ENCODE measurements at places on chromosomes 11 and 22. TPM values are rescaled to one million over a fixed set of nuclear protein-coding genes. Genes with fewer than 3 reads are reported as not detected.
A peak's percentile ranks its signal among the peaks of the same experiment; 100 is the strongest.

C1QTNF5 gene
- total RNA-seq = not detected

DNA sequence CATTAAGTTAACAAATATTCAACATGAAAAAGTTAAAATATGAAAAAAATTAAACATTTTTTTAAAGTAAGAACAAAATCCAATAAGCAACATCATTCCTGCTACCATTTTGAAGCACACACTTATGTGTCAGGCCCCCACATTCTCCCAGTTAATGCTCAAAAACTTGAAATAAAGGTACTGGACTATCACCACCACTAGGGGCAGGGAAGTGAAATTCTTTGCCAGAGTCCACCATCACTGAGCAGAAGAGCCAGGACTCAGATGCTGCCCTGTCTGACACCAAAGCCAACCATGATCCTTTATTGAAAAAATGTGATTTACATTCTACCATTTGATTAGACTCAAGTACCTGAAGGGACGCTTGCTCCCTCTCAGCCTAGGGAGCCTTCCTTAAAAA, 39.1 kb downstream of the PITPNB start:
- DNase-seq = peak; percentile 27

GRCh38 chr11:78613378-78613813, 38.7 kb upstream of the NARS2 start:
- no peak for DNase-seq

NCR3LG1 gene
- total RNA-seq = 5.3 TPM

DNA sequence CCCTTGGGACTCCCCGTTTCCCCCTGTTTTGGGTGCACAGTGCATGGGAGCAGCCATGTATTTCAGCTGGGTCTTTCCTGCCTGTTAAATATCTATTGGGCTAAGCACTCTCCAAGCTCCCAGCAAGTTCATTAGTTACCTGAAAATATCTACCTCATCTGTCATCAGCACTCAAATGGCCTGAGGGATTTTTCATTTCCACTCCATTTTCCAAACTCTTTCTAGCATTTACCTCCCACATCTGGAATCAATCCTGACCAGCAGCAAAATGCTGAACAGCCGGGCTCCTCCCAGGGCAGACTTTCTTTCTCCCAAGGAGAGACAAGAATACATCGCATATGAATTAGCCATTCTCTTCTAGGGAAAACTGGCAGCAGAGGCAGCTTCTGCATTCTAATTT, 273.5 kb upstream of the MPPED2 start:
- DNase-seq = no peak

ACR gene
- not detected for total RNA-seq

DNA sequence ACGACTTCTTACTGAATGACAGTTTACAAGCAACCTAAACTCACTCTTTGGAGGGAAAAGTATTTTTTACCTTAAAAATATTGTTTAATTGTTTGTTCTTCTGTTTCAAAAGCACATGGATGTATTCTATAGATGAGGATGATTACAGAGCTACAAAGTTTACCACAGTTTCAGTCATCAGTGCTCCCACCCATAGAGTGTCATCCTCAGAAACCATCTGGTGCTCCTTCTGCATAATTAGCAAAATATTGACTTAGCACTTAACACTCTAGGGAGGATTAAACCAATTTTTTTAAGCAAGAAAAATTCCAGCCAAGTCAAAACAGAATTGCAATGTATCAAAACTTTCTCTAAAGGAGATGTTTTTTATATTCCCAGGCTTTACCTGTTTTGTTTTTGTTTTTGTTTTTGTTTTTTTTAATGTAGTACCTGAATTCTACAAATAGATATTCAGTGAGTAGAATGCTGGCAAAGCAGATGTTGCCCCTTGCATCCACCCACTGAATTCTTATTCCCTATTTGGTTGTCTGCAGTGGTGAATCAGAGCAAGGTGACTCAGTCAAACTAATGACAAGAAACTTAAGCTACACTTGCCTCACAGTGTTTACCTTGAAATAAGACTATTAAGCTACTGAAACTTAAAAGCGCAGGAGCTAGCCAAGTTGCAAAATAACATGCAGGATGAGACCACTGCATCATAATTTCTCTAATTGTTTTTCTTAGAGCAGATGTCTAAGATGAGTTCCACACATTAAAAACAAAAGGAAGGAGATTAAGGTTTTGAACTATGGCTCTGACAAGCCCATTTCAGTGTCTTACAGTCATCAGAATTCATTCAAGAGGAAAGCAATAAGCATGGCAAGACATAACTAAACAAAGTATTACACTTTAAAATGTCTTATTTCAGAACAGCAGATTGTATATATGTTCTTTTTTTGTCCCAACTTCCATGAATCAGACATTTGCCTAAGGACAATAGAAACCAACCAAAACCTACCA, 155.1 kb upstream of the SOX6 start:
- DNase-seq = peak; percentile 4

- peak; percentile 43 for DNase-seq
Measured at GRCh38 chr11:111586388-111586831, 15.8 kb upstream of the SIK2 start.

DNA sequence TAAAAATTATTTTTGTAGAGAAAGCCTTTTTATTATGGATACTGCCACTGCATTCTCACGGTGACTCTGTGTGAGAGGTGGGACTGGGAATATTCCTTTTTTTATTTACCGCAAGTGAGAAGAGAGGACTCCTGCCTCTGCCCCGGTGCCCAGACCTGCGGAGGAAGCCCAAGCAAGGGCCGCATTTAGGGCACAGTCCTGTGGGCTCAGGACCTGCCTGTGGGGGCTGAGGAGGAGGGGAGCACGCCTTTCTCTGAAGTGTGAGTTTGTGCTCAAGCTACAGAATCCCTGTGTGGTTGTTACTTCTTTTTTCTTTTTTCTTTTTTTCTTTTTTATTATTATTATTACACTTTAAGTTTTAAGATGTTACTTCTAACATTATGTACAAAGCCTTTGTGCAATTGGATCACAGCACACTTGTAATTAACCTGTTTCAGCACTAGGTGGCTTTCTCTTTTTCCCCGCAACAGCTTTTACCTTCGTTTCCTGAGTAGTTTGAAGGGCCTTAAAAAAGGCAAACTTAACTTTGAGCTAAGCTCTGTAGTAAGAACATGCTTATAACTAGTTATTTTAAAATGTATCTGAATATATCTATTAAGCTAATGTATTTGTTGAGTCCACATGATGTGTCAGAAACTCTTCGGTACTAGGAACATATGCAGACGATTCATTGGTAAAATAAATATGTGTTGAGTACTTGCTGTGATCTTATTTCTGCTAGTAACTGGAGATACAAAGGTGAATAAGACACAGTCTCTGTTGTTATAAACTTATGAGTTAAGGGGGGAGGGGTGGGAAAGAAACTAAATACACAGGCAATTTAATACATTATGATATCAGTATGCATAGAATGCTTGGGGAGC, 18.3 kb downstream of the AMOTL1 start:
- DNase-seq = peak; percentile 23

DNA sequence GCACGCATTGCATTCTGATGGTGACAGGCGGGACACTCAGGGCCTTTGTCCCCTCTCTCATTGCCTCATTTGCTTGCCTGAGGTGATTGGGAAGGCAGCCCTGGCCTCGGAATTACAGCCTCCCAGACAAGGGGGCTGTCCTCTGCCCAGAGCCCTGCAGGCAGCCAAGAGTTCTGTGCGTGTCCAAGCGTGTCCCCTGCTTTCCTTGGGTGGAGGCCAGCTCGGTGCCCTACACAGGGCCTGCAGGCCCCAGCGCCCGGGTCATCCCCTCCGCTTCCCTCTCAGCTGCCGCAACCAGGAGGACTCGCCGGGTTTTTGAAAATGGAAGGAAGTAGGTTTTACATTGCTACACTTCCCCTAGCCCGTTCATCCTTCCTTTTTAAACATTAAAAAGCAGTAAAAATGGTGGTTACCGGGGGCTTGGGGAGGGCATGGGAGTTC, 1.9 kb downstream of the GRAMD4 start:
- no peak for DNase-seq

MMP10 gene
- total RNA-seq = not detected

- DNase-seq = peak; percentile 27
Measured at GRCh38 chr22:35838855-35839576, 121.3 kb downstream of the APOL5 start.

DNA sequence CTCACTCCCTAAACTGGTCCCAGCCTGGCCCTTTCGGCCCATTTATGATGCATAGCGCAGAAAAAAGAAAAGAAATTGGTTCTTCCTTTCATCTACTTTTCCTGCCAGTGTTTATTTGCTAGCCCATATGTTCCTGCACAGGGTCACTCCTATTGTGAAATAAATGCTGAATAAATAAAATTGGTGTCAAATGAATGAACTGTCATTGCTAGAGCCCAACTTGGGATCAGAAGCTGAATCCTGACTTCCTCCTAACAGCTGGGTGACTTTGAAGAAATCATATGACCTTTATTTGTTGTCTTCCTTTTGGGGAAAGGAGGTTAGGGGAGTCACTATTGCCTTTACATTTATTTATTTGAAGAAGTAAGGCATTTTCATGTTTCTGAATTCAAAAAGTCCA, 92.0 kb downstream of the PRR5L start:
- DNase-seq = no peak

- no peak for DNase-seq
Measured at GRCh38 chr11:116640641-116641402, 132.0 kb downstream of the BUD13 start.

OR4A16 gene
- total RNA-seq = not detected

- no peak for DNase-seq
Measured at GRCh38 chr11:27452147-27452546, 20.4 kb downstream of the LGR4 start.

DNA sequence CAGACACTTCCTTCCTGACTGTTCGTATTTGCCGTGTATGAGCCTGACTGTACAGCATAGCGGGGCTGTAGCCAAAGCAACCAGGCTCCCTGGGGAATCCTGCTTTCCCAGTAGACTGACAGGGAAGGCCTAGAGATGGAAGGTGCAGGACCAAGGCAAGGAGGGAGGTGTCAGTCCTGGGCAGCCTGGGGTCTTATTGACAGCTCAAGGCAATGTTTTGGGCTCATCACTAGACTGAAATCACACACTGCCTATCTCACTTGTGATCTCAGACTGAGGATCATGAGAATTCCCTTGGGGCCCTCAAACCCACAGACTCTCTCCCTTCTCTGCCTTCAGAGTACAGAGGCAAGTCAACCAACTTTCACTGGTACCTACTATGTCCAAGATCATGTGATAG, 346.8 kb upstream of the NARS2 start:
- no peak for DNase-seq

DNA sequence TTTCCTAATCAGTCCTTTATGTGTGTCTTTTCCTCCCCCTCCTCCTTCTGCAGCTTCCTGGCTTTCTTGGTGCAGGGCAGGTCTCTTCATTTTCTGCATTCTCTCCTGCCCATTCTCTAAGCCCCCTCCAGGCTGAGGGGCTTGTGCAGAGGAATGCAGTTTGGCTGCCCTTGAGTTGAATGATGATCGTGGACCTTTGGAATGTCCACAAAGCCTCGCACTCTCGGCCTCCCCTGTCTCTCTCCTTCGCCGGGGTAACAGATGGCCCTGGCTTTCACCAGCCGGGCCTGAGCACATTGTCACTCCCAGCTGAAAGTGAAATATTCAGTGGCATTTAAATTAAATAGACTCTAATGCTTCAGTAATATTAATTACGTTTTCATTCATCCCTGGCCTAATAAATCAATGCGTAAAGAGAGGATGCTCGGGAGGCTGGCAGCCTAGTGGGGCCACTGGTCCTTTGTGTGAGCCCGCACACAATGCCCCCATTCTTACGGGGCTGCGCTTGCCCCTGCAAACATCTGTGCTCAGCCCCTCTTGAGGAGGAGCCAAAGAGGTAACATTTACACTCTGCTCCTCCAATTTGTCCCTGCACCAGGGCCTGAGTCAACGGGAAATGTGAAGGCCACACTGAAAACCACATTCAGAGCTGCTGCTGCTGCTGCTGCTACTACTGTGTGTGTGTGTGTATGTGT, 64.9 kb upstream of the PAX6 start:
- DNase-seq = no peak

EWSR1 gene
- total RNA-seq = 374 TPM

GRCh38 chr11:104094576-104094975, 58.1 kb downstream of the DDI1 start:
- no peak for DNase-seq

PRRG4 gene
- 22.9 TPM for total RNA-seq

CD81 gene
- total RNA-seq = 310 TPM

DNA sequence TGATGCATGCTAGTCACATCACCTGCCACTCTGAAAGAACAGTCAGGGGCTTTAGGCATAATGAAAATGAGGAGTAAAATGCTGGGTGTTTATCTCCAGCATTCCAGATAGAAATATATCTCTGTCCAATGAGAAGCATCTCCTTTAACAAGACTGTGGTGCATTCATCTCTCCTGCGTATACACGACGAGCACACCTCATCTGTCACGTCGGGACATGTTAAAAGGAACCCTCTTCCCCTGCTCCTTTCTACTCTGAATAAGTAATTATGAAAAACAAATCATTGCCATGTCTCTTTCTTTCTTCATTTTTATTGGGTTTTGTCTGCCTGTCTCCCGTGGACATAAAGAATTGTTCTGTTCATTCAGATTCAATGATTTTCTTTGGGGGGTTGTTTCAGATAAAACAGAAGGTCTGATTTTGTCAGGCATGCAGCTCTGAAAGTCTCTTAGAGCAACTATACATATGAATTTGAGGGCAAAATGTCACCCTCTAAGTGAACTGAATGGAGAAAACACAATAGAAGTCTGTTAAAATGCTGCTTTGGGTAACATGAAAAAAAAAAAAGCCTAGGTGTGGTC, 195.0 kb downstream of the MAML2 start:
- no peak for DNase-seq

- no peak for DNase-seq
Measured at GRCh38 chr11:47394050-47394321, 14.4 kb upstream of the SLC39A13 start.

Measured in Calu3 (cell line).